HCEC 1CT (cell line): ENCODE measurements at places on chromosomes 6 and 20.

- DNase-seq = no peak
Observed at GRCh38 chr20:44703183-44703925, 11.8 kb upstream of the CCN5 start.

DNA sequence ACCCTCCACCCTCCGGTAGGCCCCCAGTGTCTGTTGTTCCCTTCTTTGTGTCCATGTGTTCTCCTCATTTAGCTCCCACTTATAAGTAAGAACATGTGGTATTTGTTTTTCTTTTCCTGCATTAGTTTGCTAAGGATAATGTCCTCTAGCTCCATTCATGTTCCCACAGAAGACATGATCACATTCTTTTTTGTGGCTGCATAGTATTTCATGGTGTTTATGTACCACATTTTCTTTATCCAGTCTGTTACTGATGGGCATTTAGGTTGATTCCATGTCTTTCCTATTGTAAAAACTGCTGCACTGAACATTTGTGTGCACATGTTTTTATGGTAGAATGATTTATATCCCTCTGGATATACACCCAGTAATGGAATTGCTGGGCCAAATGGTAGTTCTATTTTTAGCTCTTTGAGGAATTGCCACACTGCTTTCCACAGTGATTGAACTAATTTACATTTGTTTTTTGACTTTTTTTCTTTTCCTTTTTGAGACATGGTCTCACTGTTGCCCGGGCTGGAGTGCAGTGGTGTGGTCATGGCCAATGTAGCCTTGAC is 4.5 kb downstream of the KPNA5 start:
- no peak for DNase-seq

DNA sequence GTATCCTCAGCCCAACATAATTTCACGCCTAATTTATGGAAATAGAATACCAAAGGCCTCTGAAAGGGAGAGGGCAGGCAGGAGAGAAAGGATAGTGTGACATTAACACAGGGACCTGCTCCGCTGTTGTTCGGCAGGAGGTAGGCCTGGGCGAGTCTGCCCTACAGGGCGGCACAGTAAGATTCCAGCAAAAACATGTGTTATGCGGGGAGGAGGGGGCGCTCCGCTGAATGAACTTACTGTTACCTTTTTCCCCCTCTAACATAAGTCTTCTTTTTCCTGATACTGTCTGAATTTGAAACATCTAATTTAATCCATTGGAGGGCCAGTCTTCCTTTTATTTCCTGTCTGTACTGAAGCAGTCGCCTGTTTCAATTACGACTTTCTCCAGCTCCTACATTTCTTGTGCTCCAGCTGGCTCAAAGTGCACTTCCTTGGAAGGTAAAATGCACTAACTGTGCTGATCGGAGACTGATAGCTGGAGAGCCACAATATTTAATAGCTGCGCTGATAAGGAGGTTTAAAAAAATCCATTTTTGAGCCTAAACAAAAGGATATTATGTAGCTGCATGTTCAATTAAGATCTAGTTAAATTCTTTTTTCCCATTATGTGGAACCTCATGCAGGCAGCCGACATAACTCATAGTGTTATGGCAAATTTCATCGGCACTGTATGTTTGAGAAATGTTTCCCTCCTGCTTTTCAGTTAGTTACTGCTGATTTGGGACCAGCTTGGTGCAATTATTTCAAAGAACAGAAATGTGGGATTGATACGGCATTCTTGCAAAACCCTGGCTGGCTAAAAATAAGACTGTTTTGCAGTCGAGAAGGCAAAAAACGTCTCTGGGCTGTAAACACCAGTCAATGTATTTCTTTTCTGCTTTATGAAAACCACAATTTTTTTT is 193.0 kb downstream of the FOXC1 start:
- no peak for DNase-seq

DNA sequence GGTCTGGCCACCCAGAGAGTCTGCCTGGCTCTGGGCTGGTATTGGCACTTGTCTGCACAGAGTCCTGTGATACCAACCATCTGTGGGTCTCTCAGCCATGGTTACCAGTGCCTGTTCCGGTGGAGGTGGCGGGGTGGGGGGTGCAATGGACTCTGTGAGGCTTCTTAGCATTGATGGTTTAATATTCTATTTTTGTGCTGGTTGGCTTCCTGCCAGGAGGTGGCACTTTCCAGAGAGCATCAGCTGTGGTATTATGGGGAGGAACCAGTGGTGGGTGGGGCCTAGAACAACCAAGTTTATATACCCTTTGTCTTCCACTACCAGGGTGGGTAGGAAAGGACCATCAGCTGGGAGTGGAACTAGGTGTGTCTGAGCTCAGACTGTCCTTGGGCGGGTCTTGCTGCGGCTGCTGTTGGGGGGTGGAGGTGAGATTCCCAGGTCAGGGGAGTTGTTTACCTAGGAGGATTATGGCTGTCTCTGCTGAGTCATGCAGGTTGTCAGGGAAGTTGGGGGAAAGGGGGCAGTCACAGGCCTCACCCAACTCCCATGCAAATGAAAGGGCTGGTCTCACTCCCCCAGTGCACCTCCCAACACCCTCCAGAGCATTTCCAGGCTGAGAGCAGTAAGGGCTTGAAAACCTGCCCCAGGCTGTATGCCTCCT is 117.5 kb downstream of the FLRT3 start:
- no peak for DNase-seq

DNA sequence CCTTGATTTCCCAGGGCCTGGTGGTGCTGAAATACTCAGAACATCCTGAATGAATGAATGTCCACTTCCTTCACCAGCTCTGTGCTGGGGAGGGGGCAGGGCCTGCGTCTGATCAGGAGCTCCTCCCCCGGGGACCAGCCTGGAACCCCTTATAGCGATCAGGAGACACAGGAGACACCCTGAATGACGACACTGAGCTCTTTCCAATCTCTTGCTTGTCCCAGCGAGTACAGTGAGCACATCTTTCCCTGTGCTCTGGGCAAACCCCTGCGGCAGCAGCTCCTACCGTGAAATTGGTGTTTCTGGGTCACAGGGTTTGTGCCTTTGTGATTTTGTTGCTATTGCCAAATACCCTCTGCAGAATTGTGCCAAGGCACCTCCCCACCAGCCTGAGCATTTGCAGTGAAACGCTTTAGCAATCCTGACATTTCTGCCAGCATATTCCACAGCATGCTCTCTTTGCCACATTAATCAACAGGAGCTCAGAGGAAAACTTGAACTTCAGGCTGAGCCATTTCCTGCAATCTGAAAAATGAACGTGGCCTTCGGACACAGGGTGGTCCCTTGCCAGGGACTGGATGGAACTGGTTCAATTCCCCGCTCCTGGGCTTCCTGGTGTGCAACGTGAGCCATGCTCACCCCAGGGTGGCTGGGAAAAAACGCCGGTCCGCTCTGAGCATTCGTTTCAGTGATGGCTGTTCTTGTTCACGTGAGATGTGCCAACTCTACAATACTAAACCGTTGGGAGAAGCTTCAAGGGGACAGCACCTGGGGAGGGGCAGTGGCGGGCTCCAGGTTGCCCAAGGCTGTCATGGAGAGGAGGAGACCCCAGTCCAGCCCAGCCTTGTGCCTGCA is 23.1 kb upstream of the MRGBP start:
- DNase-seq = no peak

DNA sequence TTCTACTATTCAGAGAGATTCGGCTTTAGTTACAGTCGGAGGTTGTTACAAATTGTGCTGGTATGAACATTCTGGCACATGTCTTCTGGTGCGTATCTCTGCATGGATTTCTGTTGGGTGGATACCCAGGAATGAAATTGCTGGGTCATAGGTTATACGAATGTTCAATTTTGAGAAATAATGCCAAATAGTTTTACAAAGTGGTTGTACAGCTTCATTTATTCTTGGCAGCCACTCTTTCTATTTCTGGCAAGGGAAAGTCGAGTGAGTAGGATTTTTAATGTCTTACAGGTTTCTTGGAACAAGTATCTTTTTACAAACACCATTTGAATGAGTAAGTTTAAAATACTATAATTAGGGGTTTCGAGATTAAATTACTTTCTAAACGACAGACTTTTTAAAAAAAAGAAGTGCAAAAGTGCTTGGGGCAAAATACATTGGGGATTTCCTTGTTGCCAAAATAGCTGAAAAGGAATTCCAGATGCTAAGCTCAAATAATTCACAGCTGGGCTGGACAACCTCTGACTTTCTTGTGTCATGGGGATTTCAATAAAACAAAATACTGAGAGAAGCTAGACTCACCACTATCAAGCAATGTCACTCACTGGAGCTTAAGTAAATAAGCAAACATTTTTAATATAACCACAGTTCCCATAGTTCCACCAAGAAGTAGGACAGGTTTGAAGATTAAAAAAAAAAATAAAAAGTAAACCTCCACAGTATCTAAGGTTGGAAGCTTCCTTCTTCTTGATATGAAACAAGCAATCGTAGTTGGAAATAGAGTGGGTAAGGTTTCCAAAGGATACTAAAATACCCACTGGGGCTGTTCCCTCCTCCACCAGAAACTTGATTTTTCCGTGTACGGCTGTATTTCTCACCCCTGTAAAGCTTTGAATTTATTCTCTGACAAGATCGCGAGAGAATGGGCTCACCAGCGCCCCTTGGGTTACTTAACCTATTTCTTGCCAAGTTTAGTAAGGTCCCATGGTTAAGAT is 21.6 kb upstream of the GFOD1 start:
- DNase-seq = peak; percentile 57

- DNase-seq = no peak
Observed at GRCh38 chr6:159805440-159806020, 5.5 kb downstream of the PNLDC1 start.

GRCh38 chr20:16273812-16274555 is 299.3 kb downstream of the KIF16B start:
- no peak for DNase-seq

- DNase-seq = no peak
Observed at GRCh38 chr20:43034981-43035724, 154.6 kb downstream of the PTPRT start.

DNA sequence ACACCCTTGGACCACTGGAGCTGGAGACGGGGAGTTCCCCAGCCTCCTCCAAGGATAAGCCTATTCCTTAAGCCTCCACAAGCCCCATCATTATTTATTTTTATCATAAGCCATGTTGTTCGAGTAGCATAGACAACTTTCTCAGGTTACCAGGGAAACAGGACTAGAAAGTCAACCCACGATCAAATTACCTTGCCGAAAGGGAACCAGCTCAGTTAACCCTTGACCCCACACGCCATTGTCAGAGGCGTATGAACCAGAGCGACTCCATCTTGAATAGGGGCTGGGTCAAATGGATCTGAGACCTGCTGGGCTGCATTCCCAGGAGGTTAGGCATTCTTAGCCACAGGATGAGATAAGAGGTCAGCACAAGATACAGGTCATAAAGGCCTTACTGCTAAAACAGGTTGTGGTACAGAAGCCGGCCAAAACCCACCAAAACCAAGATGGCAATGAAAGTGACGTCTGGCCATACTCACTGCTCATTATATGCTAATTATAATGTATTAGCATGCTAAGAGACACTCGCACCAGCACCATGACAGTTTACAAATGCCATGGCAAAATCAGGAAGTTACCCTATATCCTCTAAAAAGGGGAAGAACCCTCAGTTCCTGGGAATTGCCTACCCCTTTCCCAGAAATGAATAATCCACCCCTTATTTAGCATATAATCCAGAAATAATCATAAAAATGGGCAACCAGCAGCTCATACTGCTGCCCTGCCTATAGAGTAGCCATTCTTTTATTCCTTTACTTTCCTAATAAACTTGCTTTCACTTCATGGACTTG is 22.4 kb downstream of the SYNJ2 start:
- no peak for DNase-seq

GRCh38 chr20:19074356-19074755 is 138.1 kb upstream of the SLC24A3 start:
- no peak for DNase-seq

DNA sequence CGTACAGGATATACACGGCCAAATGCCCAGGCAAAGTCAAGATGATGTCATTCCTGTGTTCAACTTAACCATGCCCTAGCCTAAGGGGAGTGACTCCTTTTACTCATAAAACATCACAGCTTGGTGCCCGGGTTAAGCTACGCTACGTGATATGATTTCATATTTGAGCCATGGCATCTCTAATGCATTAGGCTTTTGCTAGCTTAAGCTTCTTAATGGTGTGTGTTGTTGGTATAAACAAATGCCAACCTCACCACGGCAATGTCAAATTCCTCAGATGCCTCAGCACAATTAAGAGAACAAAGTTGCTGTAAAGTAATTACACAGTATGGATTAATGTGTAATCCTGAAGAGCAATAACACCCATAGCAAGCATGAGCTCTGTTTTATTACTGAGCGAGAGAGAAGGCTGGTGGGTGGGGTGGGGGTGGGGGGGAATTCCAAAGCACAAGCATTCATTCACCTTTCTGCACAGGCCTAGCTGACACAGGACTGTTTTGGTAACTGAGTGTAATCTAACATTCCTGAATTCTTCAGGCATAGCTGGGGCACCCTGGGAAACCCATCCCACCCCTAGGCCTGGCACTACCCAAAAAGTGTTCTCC is 44.7 kb upstream of the CNKSR3 start:
- DNase-seq = no peak

DNA sequence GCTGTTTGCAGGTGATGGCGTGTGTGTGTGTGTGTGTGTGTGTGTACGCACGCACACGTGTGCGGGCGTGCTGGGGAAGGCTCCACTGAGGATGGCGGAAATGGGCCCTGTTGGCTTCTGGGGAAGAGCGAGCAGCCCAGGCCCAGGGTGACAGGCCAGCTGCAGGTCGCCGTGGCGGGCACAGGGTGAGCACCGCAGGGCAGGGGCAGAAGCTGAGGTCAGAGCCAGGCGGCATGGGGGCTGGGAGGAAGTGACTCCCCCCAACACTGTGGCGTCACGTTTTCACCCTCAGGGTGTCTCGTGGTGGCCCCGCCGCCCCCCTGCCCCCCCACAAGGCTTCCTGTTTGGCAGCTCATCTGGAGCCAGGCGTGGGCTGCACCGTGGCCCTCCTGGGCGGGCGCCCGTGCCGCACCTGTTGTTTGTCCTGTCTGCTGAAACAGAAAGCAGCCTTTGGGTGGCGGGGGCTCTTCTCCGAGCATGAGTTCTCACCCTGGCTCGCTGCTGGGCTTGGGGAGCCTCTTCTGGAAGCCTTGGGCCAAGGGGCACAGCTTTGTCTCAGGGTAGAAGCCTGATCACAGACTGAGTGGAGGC is 7.1 kb downstream of the RBM38 start:
- DNase-seq = no peak

DNA sequence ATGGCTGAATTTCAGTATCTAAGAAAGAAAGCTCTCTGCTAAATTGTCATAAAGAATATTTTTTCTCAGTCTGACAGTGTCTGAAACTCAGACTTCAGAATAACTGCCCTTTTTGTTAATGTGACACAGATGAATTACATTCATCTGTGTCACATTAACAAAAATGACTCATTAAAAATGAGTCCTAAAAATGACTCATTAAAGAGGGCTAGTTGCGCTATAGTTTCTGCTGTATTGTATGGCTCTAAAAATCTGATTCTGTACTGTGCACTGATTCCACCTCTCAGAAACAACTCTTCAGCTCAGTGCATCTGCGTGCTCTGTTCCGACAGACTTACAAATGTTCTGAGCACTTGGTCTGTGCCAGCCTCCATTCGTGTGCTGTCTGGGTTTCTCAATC is 15.0 kb downstream of the RNF114 start:
- peak; percentile 84 for DNase-seq

- no peak for DNase-seq
Observed at GRCh38 chr6:100276311-100277057, 188.2 kb downstream of the SIM1 start.

- no peak for DNase-seq
Observed at GRCh38 chr6:21893793-21894192, 300.2 kb downstream of the SOX4 start.
